Stimulated activated CD8-positive, alpha-beta memory T cell treated with anti-CD3 and anti-CD28 coated beads, Interleukin-15, amount 100 ng/mL, for 24 hours (primary cell): ENCODE measurements at places on chromosomes 16 and 17.

GRCh38 chr16:13992322-13992721, 72.4 kb downstream of the ERCC4 start:
- DNase-seq: no peak

GRCh38 chr16:73023752-73024570, 24.0 kb downstream of the ZFHX3 start:
- no peak for DNase-seq

DNA sequence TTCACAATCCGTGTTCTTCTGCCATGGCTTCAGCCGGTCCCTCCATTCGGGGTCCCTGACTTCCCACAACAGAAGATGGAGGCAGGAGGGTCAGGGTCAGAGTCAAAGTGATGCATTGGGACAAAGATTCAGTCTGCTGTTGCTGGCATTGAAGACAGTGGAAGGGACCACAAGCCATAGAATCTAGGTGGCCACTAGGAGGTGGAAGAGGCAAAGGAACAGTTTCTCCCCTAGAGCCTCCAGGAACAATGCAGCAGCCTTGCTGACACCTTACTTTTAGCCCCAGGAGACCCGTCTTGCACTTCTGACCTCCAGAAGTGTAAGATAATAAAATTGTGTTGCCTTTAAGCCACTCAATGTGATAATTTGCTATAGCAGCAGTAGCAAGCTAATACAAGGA, 55.9 kb downstream of the MFSD11 start:
- no peak for DNase-seq

- no peak for DNase-seq
Observed at GRCh38 chr16:8713635-8714172, 39.3 kb downstream of the ABAT start.

GRCh38 chr17:64157669-64158180, 27.8 kb upstream of the ERN1 start:
- no peak for DNase-seq

DNA sequence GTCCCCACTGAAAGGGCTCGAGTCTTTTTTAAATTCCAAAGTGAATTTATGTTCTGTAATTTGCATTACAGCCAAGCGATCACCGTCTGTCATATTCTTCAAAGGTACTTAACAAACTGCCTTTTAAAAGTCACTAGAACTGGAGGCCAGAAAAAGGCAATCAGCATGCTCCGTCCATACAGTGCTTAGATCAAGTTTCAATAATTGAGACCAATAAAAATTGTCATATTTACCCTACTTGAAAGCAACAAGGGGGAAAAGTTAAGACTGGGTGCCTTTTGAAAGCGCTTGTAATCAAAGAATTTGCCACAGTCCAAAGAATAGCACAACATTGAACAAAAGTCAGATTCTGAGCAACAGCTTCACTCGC, 9.0 kb upstream of the ZFHX3 start:
- no peak for DNase-seq

GRCh38 chr17:71339206-71339605, 781.6 kb upstream of the SOX9 start:
- DNase-seq: no peak

DNA sequence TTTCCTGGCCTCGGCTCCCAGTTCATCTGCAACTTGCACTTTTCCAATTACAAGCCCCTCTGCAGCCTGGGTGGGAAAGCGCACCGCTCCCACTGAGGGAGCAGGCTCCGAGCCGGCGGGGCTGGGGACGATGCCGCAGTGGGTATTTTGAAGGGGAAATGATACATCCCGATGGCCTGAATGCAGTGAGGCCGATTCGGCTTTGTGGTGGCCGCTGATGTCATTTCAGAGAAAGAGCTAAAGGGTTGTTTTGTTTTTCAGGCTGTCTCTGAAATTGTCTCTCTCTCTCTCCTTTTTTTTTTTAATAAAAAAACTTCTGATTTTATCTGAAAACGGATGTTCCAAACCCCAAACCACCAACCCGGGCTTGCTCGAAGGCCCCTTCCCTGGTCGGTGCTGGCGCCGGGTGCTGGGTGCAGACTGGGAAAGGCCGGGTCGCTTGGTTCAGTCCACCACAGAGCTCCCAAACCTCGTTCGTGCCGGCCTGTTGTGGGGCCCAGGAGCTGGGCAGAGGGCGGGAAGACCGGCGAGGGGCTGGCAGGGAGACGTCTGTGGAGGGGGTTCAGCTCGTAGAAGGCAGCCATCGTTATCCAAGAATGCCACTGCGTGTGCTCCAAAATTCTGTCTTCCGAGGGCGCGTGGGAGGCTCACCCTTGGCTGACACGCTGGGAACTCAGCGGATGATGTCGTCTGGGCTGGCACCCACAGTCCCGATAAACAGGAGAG, 102.8 kb downstream of the FOXL1 start:
- no peak for DNase-seq
